ENCODE measurements at places on chromosomes 2 and 18.

DNA sequence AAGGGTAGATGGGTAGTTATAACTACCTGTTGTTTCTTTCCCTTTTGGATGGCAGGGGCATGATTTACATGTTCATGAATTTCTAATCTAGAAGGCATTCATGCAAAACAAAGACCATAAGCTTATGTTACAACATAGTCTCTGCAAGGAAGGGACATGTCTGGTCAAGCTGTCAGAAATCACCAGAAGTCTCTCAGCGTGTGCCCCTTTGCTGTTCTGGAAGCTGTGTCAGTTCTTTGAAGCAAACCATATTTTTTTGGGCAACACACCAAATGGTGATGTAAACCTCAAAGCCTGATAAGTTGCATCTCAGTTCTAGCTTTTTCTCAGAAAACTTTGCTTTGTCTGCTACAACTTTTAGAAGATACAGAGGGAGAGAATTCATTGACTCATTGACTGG, 173.5 kb upstream of the CTAGE1 start:
- DNase-seq: no peak

DNA sequence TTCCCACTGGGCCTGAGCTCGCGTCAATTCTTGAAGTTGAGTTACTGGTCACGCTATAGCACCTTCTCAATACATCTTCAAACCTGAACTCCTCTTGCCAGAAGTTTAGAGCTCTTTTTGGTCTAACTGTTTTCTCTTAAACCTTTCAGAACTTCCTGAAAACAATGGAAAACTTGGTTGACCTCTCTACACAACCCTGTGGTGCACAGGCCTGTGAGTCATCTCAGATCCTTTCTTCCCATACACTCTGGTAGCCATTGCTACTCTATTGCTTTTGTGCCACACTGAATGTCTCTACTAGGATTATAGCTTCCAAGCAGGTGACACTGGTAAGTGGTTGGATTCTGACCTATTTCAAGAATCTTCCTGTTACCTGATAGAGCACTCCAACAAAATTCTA, 321.5 kb upstream of the FSIP2 start:
- DNase-seq: no peak

GRCh38 chr18:5518899-5519371, 24.9 kb downstream of the EPB41L3 start:
- no peak for DNase-seq

DNA sequence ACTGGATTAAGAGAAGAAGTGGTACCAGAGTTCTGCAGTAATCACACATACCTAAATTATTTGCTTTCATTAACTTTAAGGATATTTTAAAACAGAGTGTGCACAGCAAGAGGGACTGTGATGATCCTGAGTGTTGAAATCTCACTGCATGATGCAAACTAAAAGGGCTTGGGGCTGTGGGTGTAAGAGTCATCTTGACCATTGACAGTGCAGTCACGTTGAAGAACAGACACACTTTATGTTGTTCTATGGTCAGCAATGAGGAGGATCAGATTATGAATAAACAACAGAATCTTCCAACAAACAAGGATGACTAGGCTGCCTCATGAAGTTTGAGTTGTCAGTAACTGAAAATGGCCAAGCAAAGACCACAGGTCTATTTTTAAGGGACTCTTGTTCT, 87.2 kb upstream of the GALNT5 start:
- no peak for DNase-seq

- no peak for DNase-seq
These were observed 1.6 kb downstream of the PKDCC start for GRCh38 chr2:42049221-42050009.

DNA sequence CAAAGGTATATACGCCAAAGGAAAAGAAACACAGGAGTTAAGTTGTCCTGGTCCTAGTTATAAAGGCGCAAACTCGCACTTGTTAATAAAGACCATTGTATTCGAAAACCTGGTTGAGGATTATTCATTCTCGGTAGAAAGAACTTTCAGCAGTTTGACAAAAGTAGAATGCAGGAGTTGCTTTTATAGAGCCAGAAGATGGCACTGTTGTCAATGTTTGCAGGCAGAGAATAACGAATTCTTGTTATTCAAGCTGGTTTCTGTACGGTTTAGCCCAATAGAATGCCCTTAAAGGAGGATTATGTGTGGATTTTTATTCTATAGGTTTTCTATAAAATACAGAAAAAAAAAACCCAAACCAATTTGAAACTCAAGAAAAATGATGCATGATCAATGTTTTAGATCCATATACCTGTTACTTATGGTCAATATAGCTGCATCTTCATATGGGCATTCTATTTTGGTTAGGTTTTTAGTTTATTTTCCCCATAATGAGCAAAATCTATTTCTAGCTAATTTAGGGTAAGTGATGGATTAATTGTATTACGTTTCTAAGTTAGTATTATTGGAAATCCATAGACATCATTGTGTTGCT, 510.3 kb downstream of the PLCL1 start:
- no peak for DNase-seq

All from ELF-1 (cell line).